Effector memory CD4-positive, alpha-beta T cell (primary cell): ENCODE measurements at places on chromosomes 7 and 10.

- no peak for DNase-seq
Observed at GRCh38 chr7:105643384-105643783, 62.1 kb upstream of the EFCAB10 start.

DNA sequence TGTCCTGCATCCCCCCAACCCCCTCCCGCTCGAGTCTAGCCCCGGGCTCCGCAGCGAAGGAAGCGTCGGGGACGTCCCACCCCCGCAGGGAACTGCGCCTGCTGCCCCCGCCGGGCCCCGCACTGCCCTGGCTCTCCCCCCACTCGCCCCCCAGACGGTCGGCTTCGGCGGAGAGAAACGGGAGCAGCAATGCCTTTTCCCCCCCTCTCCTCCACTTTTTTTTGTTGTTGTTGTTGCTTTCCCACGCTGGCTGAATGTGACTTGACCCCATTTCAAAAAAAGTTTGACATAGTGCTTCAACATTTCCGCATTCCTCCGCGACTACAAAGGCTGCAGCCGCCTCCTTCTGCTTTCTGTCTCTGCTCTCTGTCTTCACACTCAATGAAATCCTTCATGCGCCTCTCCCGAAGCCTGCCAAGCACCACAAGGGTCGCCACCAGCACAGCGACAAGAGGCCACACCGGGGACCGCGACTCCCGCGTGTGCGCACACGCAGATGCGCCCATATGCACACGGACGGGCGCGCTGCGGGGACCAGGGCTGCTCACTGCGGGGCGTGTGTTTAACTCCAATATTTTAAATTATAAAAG lies 1.0 kb downstream of the CDK6 start:
- DNase-seq: no peak

DNA sequence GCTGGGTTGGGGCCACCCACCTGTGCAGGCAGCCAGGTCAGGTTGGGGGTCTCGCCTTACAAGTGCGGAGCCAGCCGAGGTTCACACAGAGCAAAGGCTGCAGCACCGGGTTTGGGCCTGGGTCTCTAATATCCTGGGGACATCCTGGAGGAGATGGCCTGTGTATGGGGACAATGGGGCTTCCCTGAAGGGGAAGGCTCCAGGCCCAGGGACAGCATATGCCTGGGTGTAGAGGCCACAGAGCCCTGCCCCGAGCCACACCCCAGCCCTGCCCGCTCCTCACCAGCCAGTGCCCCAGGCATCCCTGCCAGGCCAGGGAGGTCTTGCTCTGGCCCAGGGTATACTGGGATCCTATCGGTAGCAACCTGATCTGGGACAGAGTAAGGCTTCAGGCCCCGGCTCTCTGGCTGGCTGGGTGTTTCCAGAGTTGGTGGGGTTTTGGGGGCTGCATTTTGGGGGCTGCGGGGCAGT lies 9.1 kb downstream of the TTYH3 start:
- DNase-seq: no peak

DNA sequence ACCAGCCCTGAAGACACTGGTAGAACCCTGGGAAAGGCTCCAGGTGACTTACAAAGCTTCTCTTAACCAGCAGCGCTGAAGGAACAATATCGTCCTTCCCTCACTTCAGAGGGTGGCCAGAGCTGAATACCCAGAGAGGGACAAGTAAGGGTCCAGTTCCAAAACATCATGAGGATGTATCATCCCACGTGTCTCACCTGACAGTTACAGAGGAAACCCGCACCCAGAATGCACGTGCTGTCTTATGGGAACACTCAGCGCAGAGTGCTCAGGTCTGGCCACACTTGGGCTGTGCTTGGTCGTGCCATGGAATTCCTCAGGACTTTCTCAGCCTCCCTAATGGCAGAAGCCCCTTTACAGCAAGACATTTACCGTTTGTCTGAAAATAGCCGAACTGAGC lies 46.9 kb upstream of the BTBD16 start:
- no peak for DNase-seq

GRCh38 chr7:116679500-116679899 lies 7.5 kb downstream of the MET start:
- DNase-seq: no peak

- DNase-seq: no peak
Observed at GRCh38 chr10:88227342-88228018, 355.6 kb downstream of the RNLS start.
